Caco-2 (cell line): ENCODE measurements at places on chromosomes 16 and 17. TPM values are rescaled to one million over a fixed set of nuclear protein-coding genes. Genes with fewer than 3 reads are reported as not detected.

- no peak for DNase-seq
Measured at GRCh38 chr16:29915590-29916247, 10.3 kb downstream of the KCTD13 start.

- no peak for DNase-seq
Measured at GRCh38 chr17:522919-523318, 170.3 kb upstream of the RPH3AL start.

- DNase-seq = no peak
Measured at GRCh38 chr16:71943887-71944286, 48.6 kb downstream of the IST1 start.

- DNase-seq = no peak
Measured at GRCh38 chr16:15967655-15968315, 18.4 kb downstream of the ABCC1 start.

- DNase-seq = no peak
Measured at GRCh38 chr16:28873543-28874201, 4.6 kb upstream of the ATP2A1 start.

The DHRS11 gene
- total RNA-seq = 44.7 and 46.9 TPM in 2 replicates
